ENCODE measurements at places on chromosomes 1 and 21.

- DNase-seq, result no peak
- H3K4me1 ChIP-seq, result no peaks in the 10 kb centered on the region
- no peaks in the 10 kb centered on the region for H3K36me3 ChIP-seq
Observed at GRCh38 chr1:6273380-6273891, 12.5 kb upstream of the GPR153 start.

DNA sequence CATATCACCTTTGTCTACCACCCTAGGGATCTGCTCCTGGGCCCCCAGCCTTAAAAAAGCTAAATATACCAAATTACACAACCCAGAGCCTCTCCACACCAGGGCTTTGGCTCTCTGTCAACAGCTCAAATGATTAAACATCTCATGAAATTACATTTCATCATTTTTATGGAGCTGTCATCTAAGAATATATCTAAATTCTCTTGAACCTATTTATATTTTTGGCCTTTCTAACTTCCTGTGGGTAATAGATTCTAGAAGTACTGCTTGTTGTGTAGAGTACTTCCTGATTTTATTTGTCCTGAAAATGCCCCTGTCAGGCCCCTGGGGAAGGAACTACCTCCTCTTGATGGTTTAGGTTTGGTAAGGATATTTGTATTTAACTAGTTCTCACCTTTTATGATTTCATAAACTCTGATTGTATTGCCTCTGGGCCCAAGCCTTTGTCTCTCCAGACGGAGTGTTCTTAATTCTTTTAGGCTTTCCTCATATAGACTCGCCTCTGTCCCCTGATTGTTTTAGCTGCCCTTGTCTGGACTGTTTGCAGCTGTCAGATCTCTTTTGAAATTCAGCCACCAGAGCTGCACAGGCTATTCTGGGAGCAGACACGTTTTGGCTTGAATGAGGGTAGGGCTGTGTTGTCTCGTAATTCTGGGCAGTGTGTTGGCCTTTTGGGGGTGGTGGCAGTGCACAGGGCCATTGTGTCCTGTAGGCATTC is 16.6 kb downstream of the MYOG start:
- no peak overlapping the region for H3K4me3 ChIP-seq
- H3K27ac ChIP-seq, result no peak overlapping the region
- peaks cover 2% of the 10 kb centered on the region for H3K36me3 ChIP-seq
- H3K4me1 ChIP-seq, result no peaks in the 10 kb centered on the region
- no peak for DNase-seq
- peaks cover 14% of the 10 kb centered on the region for H3K27me3 ChIP-seq

GRCh38 chr1:214422137-214422671 is 129.2 kb downstream of the PTPN14 start:
- peaks cover 17% of the 10 kb centered on the region for H3K4me1 ChIP-seq
- H3K36me3 ChIP-seq, result no peaks in the 10 kb centered on the region
- H3K27ac ChIP-seq, result no peak overlapping the region
- H3K27me3 ChIP-seq, result peaks cover 3% of the 10 kb centered on the region

DNA sequence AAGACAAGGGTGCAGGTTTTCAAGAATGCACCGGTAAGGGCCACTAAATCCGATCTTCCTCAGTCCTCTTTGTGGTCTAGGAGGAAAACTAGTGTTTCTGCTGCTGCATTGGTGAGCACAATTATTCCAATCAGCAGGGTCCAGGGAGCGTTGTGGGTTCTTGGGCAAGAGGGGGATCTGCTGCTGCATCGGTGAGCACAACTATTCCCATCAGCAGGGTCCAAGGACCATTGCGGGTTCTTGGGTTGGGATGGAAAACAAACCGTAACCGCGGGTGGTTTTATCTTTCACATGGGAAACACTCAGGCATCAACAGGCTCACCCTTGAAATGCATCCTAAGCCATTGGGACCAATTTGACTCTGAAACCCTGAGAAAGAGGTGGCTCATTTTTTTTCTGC is 7.0 kb upstream of the PCP4L1 start:
- no peaks in the 10 kb centered on the region for H3K4me1 ChIP-seq
- no peak overlapping the region for H3K4me3 ChIP-seq
- no peak overlapping the region for H3K27ac ChIP-seq
- no peak for DNase-seq

- no peaks in the 10 kb centered on the region for H3K36me3 ChIP-seq
- DNase-seq, result no peak
- no peaks in the 10 kb centered on the region for H3K27me3 ChIP-seq
- H3K4me3 ChIP-seq, result no peak overlapping the region
Observed at GRCh38 chr1:178529364-178530036, 16.6 kb downstream of the TEX35 start.

DNA sequence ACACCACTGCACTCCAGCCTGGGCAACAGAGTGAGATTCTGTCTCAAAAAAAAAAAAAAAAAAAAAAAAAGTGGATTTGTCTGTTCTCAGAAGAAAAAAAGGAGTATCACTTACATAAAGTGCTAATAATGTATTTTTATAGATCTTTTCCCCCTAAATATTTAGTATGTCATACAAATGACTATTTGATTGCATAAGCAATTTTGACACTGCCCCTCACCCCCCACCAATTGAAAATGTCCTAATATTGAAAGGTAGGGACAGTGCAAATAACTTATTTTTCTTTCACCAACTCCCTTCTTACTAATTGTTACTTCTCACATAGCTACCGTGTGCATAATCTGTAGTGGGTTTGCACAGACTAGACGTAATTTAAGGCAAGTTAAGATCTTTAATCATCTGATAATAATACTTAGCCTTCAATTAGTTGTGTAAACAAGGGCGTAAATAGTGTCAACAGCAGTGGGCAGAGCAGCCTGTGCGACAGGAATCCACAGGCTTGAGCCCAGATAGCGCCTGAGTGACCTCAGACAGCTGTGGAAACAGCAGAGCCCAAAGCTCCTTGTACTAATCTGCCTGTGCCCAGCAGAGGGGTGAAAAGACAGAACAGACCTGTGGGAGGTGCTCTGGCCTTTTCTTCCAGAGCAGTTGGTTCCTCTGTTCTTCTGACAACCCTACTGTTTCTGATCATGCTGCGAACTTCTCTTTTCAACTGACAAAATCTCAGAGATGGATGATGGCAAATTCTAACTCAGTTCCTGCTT is 4.5 kb upstream of the IER5 start:
- H3K4me1 ChIP-seq, result peaks cover 41% of the 10 kb centered on the region
- H3K27me3 ChIP-seq, result peaks cover 8% of the 10 kb centered on the region
- no peak overlapping the region for H3K4me3 ChIP-seq
- peaks cover 6% of the 10 kb centered on the region for H3K36me3 ChIP-seq

DNA sequence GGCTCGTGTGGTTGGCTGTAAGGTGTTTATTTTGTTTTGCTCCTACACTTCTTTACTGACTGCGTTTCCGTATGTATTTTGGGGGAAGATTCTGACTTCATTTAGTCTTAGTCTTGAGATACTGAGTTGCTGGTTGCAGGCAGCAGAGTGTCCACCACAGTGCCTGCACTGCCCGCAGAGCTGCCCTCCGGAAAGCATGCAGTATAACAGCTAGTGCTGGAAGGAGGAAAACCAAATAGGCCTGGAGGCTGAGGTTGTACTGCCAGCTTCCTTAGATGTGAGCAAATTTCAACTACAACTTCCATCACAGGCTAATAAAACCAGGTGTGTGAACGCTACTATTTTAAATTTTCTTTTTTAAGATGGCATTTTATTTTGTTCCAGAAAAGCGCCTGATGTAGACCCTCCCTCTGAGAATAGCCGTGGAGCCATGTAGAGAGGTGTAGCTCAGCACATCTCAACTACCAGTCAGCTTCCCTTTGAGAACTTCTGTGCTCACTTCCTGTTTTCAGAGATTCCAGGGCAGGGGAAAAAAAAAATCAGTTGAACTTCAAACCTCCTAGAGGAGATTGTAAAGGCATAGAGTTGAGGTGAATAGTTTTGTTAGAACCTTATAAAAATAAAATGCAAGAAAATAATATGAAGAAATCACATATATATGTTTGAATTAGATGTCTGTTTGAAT is 17.6 kb downstream of the LMO4 start:
- peaks cover 19% of the 10 kb centered on the region for H3K36me3 ChIP-seq
- H3K4me3 ChIP-seq, result no peak overlapping the region
- no peak overlapping the region for H3K27ac ChIP-seq
- H3K4me1 ChIP-seq, result peaks cover 2% of the 10 kb centered on the region

GRCh38 chr1:58497499-58497898 is 49.0 kb downstream of the OMA1 start:
- peaks cover 18% of the 10 kb centered on the region for H3K4me1 ChIP-seq
- H3K27me3 ChIP-seq, result no peaks in the 10 kb centered on the region
- no peak for DNase-seq
- no peak overlapping the region for H3K4me3 ChIP-seq
- H3K27ac ChIP-seq, result no peak overlapping the region

DNA sequence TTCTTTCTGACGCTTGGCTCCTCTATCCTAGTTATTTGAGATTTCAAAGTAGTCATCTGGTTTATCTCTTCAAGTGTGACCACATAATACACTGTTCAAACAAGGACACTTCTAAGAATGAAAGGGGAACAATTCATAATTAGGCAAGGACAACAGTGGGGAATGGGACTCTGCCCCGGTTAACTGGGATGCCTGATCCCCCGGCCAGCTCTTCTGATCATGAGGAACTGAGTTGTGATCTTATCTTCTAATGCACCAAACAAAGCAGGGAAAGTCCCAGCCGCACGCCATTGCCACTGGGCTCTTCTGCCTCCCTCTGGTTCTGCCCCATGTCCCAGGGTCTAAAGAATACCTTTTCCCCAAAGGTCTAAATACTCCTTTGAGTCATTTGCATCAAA is 158.2 kb upstream of the IRF2BP2 start:
- H3K4me1 ChIP-seq, result peaks cover 73% of the 10 kb centered on the region
- peak overlapping the region; percentile 90 for H3K27ac ChIP-seq
- peaks cover 2% of the 10 kb centered on the region for H3K36me3 ChIP-seq
- peak overlapping the region; percentile 52 for H3K4me3 ChIP-seq
- no peaks in the 10 kb centered on the region for H3K27me3 ChIP-seq

DNA sequence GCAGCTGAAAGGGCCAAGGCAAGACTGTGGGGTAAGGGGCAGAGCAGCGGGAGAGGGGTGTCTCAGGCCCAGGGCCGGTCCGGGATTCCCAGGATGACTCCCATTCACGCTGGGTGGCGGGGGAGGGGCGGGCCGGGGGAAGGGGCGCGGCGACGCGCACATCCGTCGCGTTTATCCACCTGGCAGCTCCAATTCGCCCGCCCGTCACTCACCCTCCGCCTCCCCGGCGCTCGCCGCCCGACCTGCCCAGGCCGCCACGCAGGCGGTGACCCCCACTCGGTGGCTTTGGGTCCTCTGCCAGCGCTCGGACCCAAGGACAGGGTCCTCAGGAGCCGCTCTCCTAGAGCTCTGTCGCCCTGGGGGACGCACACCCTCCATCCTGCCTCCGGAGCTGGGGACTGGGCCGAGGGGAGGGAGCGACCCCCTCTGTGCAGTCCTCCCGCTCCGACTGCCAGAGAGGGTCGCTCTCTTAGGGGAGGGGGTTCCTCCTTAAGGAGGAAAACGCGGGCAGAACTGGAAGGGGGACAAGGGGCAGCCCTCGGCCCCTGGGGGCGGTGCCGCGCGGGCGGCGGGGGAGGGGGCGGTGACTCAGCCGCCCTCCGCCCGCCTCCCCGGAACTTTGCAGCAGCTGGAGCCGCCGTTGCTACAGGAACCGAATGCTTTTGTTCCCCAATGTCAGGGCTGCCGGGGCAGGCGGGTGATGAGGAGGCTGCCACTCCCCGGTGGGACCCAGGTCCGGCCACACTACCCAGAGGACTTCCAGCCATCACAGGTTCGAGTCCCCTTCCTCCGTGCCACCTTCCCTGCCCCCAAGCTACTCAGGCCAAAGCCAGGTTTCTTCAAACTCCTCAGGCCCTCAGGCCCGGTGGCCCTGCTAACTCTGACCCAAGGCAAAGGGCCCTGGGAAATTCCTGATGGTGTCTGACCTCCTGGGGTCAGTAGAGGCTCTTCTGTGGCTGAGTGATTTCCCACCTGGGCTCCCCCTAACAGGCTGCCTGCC is 3.4 kb downstream of the ADGRB2 start:
- H3K36me3 ChIP-seq, result no peaks in the 10 kb centered on the region
- DNase-seq, result peak; percentile 61
- H3K4me3 ChIP-seq, result peak overlapping the region; percentile 34
- H3K27ac ChIP-seq, result no peak overlapping the region
- peaks cover 23% of the 10 kb centered on the region for H3K4me1 ChIP-seq
- peaks cover 25% of the 10 kb centered on the region for H3K27me3 ChIP-seq

DNA sequence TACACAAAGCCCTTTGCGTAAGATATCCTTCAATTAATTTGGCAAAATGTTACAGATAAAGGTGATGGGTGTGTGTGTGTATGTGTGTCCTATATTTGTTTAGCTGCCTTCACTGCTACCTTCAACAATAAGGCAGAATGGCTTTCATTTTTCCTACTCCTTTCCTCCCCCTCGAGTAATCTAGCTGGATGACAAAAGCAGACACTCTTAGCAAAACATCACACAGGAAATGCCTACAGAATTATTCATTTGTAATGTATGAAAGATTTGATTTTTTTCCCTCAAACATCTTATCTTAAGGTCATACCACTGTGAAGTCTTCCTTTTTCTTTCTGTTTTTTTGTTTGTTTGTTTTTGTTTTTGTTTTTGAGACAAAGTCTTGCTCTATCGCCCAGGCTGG is 10.6 kb downstream of the PTPN22 start:
- no peak overlapping the region for H3K4me3 ChIP-seq
- DNase-seq, result no peak
- peaks cover 74% of the 10 kb centered on the region for H3K36me3 ChIP-seq

GRCh38 chr1:211469938-211470529 is 21.9 kb downstream of the RD3 start:
- DNase-seq, result peak; percentile 57
- H3K4me3 ChIP-seq, result no peak overlapping the region
- H3K36me3 ChIP-seq, result no peaks in the 10 kb centered on the region
- H3K27me3 ChIP-seq, result no peaks in the 10 kb centered on the region

- H3K4me3 ChIP-seq, result no peak overlapping the region
- H3K27me3 ChIP-seq, result no peaks in the 10 kb centered on the region
- no peaks in the 10 kb centered on the region for H3K4me1 ChIP-seq
- H3K27ac ChIP-seq, result no peak overlapping the region
Observed at GRCh38 chr21:29985866-29986265, 46.1 kb upstream of the GRIK1 start.

- peaks cover 20% of the 10 kb centered on the region for H3K27me3 ChIP-seq
- DNase-seq, result no peak
- H3K36me3 ChIP-seq, result no peaks in the 10 kb centered on the region
- H3K4me1 ChIP-seq, result no peaks in the 10 kb centered on the region
- H3K4me3 ChIP-seq, result no peak overlapping the region
- no peak overlapping the region for H3K27ac ChIP-seq
Observed at GRCh38 chr1:56816264-56816663, 2.9 kb downstream of the FYB2 start.

All from activated naive CD8-positive, alpha-beta T cell treated with anti-CD3 and anti-CD28 coated beads, Interleukin-2, amount 50 U/mL, for 24 hours (primary cell).